ENCODE measurements at places on chromosomes 1 and 21. TPM values are rescaled to one million over a fixed set of nuclear protein-coding genes. Genes with fewer than 3 reads are reported as not detected.

GRCh38 chr21:36909901-36910561 is 56.4 kb downstream of the HLCS start:
- H3K36me3 ChIP-seq = no peaks in the 10 kb centered on the region
- H3K4me1 ChIP-seq = peaks cover 3% of the 10 kb centered on the region

DNA sequence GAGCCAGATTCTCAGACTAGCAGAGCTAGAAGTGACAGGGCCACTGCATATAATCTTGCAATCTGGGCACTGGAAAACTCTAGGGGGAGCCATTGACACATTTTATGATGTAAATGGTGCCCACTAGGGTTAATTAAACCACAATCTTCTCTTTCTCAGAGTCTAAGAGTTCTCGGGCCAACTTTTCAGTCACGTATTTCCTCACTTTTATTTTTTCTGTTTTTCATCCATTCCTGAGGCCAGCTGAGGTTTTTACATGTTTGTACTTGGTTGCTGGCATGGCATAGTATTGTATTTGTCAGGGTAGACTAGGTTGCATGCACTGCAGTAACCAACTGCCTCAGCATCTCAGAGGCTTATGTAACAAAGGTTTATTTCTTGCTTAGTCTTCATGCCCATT is 138.2 kb downstream of the ZNF326 start:
- DNase-seq = no peak
- peaks cover 7% of the 10 kb centered on the region for H3K27me3 ChIP-seq
- H3K36me3 ChIP-seq = no peaks in the 10 kb centered on the region
- H3K27ac ChIP-seq = no peak overlapping the region
- H3K4me1 ChIP-seq = no peaks in the 10 kb centered on the region

The GUCA2B gene
- total RNA-seq = not detected

The PRDX1 gene
- 719 TPM for total RNA-seq

DNA sequence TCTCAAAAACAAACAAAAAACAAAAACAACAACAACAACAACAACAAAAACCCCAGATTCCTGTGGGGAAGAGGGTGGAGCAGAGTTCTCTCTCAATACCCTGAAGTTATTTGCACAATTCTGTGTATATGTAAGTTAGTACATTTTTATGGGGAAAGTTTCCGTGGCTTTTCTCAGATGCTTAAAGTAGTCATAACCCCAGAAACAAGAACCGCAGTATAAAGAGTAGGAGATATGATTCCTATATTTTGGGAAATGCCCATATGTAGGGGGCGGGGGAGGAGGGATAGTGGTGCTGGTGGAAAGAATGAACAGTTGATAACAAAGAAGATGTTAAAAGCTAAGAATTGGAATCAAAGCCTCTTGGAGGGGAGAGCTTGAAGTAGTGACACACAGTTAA is 131.5 kb downstream of the DNM3 start:
- H3K36me3 ChIP-seq = no peaks in the 10 kb centered on the region
- H3K27me3 ChIP-seq = peaks cover 6% of the 10 kb centered on the region
- H3K4me3 ChIP-seq = no peak overlapping the region
- H3K4me1 ChIP-seq = no peaks in the 10 kb centered on the region

GRCh38 chr1:247421074-247421473 is 5.1 kb downstream of the NLRP3 start:
- H3K36me3 ChIP-seq = no peaks in the 10 kb centered on the region
- H3K27me3 ChIP-seq = 0 out of 2 replicates have a peak, but pooled peaks cover 3% of the 10 kb centered on the region
- no peak overlapping the region for H3K27ac ChIP-seq
- H3K4me3 ChIP-seq = no peak overlapping the region

DNA sequence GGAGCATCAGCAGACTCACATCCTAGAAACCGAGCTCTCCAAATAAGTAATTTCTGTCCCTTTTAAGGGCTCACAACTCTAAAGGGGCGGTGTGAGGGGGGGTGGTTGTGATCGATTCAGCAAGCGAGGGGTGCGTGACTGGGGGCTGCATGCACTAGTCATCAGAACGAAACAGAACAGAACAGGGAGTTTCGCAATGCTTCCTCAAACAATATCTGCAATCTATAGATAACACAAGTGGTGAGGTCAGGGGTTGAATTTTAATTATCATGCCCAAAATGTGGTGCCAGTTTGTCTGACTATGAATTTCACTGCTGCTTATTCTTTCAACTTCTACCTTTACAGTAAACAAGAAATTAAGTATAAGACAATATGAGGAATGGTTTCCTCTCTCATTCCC is 1003.0 kb upstream of the NCAM2 start:
- no peak overlapping the region for H3K27ac ChIP-seq
- DNase-seq = no peak
- H3K27me3 ChIP-seq = no peaks in the 10 kb centered on the region
- H3K36me3 ChIP-seq = no peaks in the 10 kb centered on the region
- no peaks in the 10 kb centered on the region for H3K4me1 ChIP-seq
- H3K4me3 ChIP-seq = no peak overlapping the region

GRCh38 chr1:109877776-109878175 is 32.9 kb upstream of the CSF1 start:
- no peaks in the 10 kb centered on the region for H3K36me3 ChIP-seq
- no peak overlapping the region for H3K4me3 ChIP-seq
- no peak for DNase-seq
- peaks cover 63% of the 10 kb centered on the region for H3K4me1 ChIP-seq
- peak overlapping the region; percentile 89 for H3K27ac ChIP-seq

The TTC22 gene
- 0.10 TPM for total RNA-seq

DNA sequence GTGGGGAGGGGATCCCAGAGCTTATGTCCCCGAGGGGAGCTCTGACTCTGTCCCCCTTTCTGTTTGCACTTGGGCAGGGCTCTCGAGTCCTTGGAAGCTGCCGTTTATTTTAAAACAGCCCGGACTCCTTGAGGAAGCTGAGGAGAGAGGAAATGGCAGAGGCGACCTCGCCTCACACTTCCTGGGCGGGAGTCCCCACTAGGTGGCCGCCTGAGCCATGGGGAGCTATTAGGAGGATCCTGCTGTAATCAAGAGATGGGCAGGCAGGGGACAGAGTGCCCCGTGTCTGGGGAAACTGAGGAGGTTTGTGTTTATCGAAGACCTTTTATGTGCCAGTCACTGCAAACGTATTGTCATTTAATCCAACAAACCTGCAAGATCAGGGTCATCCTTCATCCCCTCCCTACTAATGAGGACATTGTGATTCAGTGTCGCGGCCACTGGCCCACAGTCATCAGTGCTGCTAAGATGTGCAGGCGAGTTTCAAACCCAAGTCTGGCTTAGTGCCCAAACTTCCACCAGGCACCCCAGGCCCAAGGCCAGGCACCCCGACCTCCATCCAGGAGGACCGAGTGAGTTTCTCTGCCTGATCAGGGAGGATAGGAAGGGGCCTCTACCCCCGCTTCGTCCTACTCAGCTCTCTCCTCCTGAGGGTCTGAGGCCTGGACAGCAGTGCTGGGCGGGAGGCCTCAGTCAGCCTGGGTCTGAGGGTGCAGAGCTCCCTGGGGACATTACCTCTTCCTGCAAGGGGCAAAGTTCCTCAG is 316.9 kb upstream of the VAMP3 start:
- H3K4me1 ChIP-seq = no peaks in the 10 kb centered on the region
- no peaks in the 10 kb centered on the region for H3K27me3 ChIP-seq
- H3K4me3 ChIP-seq = no peak overlapping the region
- no peak for DNase-seq
- H3K36me3 ChIP-seq = no peaks in the 10 kb centered on the region

GRCh38 chr1:208446271-208446691 is 202.1 kb upstream of the PLXNA2 start:
- H3K27ac ChIP-seq = no peak overlapping the region
- no peak for DNase-seq
- no peaks in the 10 kb centered on the region for H3K4me1 ChIP-seq
- no peaks in the 10 kb centered on the region for H3K36me3 ChIP-seq
- no peaks in the 10 kb centered on the region for H3K27me3 ChIP-seq

The LORICRIN gene
- not detected for total RNA-seq

The TMPRSS15 gene
- not detected for total RNA-seq

- no peaks in the 10 kb centered on the region for H3K27me3 ChIP-seq
- H3K4me3 ChIP-seq = no peak overlapping the region
- no peaks in the 10 kb centered on the region for H3K36me3 ChIP-seq
- H3K27ac ChIP-seq = no peak overlapping the region
- H3K4me1 ChIP-seq = no peaks in the 10 kb centered on the region
Observed at GRCh38 chr1:77623066-77623465, 59.4 kb downstream of the ZZZ3 start.

DNA sequence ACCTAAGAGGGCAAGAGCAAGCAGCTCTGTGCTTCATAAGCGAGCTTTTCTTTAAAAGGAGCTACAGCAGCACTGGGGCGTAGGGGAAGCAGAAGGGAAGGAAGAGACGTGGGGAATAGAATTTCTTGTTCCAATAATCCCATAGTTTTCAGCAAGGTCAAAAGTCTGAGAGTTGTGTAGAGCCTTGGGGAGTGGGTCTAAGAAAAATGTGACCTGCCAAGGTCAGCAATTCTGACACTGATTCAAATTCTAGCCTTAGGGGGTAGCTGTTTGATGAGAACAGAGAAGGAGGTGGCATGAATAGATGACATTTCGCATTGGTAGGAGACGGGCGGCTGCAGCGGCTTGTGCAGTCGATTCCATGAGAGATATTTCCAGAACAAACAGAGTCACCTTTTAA is 22.4 kb downstream of the PRRX1 start:
- no peak overlapping the region for H3K27ac ChIP-seq
- H3K36me3 ChIP-seq = no peaks in the 10 kb centered on the region
- H3K4me1 ChIP-seq = peaks cover 5% of the 10 kb centered on the region
- no peak overlapping the region for H3K4me3 ChIP-seq
- H3K27me3 ChIP-seq = no peaks in the 10 kb centered on the region
- no peak for DNase-seq

DNA sequence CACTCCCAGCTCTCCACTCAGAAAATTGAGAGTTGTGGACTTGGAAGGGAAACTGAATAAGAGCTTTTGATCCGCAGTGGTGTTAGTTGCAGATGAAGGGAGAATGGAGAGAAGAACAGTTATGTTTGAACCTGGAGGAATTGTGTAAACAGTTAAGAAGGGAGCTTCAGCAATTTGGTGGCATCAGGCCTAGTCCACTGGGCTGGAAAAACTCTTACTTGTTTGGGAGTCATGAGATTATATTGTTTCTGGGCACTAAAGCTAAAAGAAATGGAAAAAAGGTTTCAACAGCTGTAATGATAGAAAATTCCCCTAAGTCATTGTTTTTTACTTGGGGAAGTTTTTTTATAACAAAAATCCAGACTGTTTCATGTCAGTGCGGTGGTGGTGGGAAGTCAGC is 256.1 kb upstream of the C1orf87 start:
- no peak overlapping the region for H3K4me3 ChIP-seq
- no peaks in the 10 kb centered on the region for H3K27me3 ChIP-seq
- DNase-seq = no peak
- H3K27ac ChIP-seq = no peak overlapping the region
- no peaks in the 10 kb centered on the region for H3K36me3 ChIP-seq
- H3K4me1 ChIP-seq = no peaks in the 10 kb centered on the region

- H3K27me3 ChIP-seq = no peaks in the 10 kb centered on the region
- H3K36me3 ChIP-seq = no peaks in the 10 kb centered on the region
- no peak overlapping the region for H3K27ac ChIP-seq
- H3K4me3 ChIP-seq = no peak overlapping the region
- H3K4me1 ChIP-seq = peaks cover 3% of the 10 kb centered on the region
- DNase-seq = no peak
Observed at GRCh38 chr1:10738061-10739058, 58.1 kb downstream of the CASZ1 start.

The CHIT1 gene
- not detected for total RNA-seq

- H3K4me1 ChIP-seq = no peaks in the 10 kb centered on the region
- H3K36me3 ChIP-seq = no peaks in the 10 kb centered on the region
- no peak overlapping the region for H3K4me3 ChIP-seq
- no peak overlapping the region for H3K27ac ChIP-seq
- H3K27me3 ChIP-seq = no peaks in the 10 kb centered on the region
Observed at GRCh38 chr1:4421986-4422385, 232.4 kb upstream of the AJAP1 start.

- no peak overlapping the region for H3K27ac ChIP-seq
- no peak for DNase-seq
- no peak overlapping the region for H3K4me3 ChIP-seq
- H3K4me1 ChIP-seq = no peaks in the 10 kb centered on the region
Observed at GRCh38 chr1:208433086-208433485, 188.9 kb upstream of the PLXNA2 start.

- H3K4me1 ChIP-seq = no peaks in the 10 kb centered on the region
- H3K27me3 ChIP-seq = no peaks in the 10 kb centered on the region
- no peak for DNase-seq
- no peak overlapping the region for H3K4me3 ChIP-seq
Observed at GRCh38 chr1:211318576-211319280, 7.9 kb upstream of the TRAF5 start.

- H3K4me1 ChIP-seq = peaks cover 30% of the 10 kb centered on the region
- H3K27me3 ChIP-seq = no peaks in the 10 kb centered on the region
- H3K27ac ChIP-seq = peak overlapping the region; percentile 44
- DNase-seq = no peak
- H3K36me3 ChIP-seq = no peaks in the 10 kb centered on the region
- no peak overlapping the region for H3K4me3 ChIP-seq
Observed at GRCh38 chr21:37450445-37450941, 83.9 kb downstream of the DYRK1A start.

GRCh38 chr1:176556288-176556687 is 93.3 kb downstream of the PAPPA2 start:
- no peaks in the 10 kb centered on the region for H3K36me3 ChIP-seq
- H3K4me3 ChIP-seq = no peak overlapping the region
- H3K27me3 ChIP-seq = peaks cover 2% of the 10 kb centered on the region

The S100A2 gene
- total RNA-seq = 6.2 TPM

The LCE2A gene
- not detected for total RNA-seq

GRCh38 chr1:58581641-58582040 is 4.6 kb upstream of the TACSTD2 start:
- H3K36me3 ChIP-seq = no peaks in the 10 kb centered on the region
- H3K4me3 ChIP-seq = no peak overlapping the region
- H3K27ac ChIP-seq = no peak overlapping the region
- H3K27me3 ChIP-seq = peaks cover 14% of the 10 kb centered on the region

GRCh38 chr1:167553136-167554027 is at the start of gene CREG1:
TSS of gene CREG1 (minus strand) at chr1:167553762.
- peak within 1 kb of the TSS; percentile 70 for H3K4me3 ChIP-seq
- H3K27me3 ChIP-seq = no peaks in the 10 kb centered on the region
- H3K27ac ChIP-seq = no peak within 1 kb of the TSS
- no peak for DNase-seq
- no peaks in the 10 kb centered on the region for H3K36me3 ChIP-seq
- peaks cover 6% of the 10 kb centered on the region for H3K4me1 ChIP-seq

GRCh38 chr21:33964706-33965325 is 49.2 kb upstream of the ATP5PO start:
- peaks cover 10% of the 10 kb centered on the region for H3K4me1 ChIP-seq
- no peaks in the 10 kb centered on the region for H3K27me3 ChIP-seq
- DNase-seq = no peak
- H3K27ac ChIP-seq = no peak overlapping the region
- no peaks in the 10 kb centered on the region for H3K36me3 ChIP-seq
- no peak overlapping the region for H3K4me3 ChIP-seq
